Naive thymus-derived CD8-positive, alpha-beta T cell (primary cell): ENCODE measurements at places on chromosomes 3 and 15.

- no peak for DNase-seq
Measured at GRCh38 chr3:37556789-37557301, 304.8 kb upstream of the CTDSPL start.

GRCh38 chr15:62488387-62488786, 323.3 kb upstream of the C2CD4B start:
- DNase-seq = no peak

DNA sequence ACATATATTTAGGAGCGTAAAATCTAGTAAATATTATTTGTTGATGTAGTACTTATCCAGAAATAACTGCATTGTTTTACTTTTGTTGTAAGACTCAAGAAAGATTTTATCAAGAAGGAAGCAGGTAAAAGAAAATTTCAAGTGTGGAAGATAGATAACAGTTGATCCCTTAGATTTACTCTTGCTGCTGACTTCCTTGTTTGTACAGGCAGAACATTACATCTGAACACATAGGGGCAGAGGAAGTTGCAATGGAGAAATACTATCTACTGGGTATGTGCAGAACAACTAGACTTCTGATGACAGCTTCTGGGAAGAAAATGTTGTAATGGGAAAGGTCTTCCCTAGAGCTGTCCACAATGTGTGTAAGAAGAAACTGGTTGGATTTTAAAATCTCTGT, 350.6 kb downstream of the NLGN1 start:
- DNase-seq = no peak

- DNase-seq = no peak
Measured at GRCh38 chr3:186273586-186273985, 88.4 kb downstream of the DGKG start.

DNA sequence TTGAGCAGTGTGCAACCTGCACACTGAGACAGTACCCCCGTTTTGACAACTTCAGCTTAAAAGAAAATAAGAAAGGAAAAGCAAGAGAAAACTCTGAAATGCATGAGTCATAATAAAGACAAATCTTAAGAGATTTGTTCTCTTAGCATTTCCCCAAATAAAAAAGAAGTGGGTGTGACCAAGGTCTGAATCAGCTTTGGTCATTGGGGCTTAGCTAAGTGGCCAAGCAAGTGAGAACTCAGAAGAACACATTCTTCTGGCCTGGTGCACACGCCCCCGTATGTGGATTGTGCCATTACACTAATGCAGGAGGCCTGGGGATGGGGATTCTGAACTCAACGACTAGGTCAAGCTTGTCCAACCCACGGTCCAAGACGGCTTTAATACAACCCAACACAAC, 56.9 kb upstream of the PDZRN3 start:
- DNase-seq = no peak

DNA sequence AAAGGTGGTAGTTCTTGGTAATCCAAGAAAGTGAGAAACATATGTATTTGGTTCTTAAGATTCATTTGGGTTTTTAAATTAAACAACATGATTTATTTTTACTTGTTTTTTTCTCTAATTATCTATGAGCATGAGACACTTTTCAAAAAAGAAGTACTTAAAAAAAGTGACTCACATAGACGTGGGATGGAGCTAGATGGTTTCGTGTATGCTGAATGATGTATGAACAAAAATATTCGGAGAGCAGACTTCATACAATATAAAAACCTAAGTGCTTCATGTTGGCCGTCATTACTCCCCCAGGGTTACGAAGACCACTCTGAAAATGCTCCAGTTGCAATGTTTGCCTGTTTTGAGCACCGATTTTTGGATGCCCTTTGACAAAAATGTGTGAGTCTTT, 90.9 kb downstream of the RORA start:
- DNase-seq = no peak

DNA sequence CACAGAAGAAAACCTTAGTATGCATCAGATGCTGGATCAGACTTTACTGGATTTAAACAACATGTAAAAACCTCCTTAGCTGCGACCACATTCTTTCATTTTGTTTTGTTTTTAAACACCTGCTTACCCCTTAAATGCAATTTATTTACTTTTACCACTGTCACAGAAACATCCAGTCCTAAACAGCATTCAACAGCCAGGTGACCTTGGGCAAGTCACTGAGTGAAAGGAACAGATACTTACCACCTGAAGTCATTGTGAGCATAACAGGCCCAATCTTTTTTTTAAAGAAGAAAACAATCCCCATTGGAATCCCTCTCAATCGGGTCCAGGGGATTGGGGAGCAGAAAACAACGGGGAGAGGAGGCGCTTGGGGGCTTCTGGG, 390 bp downstream of the STARD5 start:
- no peak for DNase-seq

DNA sequence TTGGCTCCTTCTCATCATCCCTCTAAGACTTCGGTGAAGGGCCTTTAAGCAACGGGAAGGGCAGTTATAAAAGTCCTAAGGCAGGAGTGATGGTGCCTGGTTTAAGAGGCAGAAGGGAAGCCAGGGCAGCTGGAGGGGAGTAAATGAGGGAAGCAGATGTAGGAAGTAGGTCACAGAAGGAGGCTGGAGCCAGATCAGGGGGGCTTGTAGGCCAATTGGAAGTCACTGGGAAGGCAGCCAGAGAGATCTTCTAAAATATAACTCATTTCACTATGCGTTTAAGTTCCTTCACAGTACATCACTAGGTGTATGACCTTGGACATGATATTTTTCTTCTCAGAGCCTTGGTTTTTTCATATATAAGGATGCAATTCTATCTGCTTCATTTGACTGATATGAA, 94.7 kb downstream of the MYH15 start:
- DNase-seq = no peak
